ENCODE measurements at places on chromosomes 12 and 14.

DNA sequence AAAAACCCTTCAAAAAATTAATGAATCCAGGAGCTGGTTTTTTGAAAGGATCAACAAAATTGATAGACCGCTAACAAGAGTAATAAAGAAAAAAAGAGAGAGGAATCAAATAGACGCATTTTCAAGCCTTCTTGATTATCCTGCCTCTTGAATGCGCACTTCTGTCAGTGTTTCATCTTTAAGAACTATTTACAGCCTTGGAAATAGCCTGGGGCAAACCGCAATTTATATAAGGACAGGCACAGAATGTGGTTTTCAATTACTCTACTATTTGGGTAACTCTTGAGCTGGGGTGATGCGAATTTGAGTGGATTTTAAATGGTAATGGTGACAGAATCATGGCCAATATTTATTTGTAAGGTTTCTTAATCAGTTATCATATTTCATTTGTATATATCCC, 179.1 kb upstream of the OTX2 start:
- DNase-seq, result no peak

GRCh38 chr14:99574099-99574880, 29.7 kb downstream of the CCDC85C start:
- DNase-seq, result no peak

DNA sequence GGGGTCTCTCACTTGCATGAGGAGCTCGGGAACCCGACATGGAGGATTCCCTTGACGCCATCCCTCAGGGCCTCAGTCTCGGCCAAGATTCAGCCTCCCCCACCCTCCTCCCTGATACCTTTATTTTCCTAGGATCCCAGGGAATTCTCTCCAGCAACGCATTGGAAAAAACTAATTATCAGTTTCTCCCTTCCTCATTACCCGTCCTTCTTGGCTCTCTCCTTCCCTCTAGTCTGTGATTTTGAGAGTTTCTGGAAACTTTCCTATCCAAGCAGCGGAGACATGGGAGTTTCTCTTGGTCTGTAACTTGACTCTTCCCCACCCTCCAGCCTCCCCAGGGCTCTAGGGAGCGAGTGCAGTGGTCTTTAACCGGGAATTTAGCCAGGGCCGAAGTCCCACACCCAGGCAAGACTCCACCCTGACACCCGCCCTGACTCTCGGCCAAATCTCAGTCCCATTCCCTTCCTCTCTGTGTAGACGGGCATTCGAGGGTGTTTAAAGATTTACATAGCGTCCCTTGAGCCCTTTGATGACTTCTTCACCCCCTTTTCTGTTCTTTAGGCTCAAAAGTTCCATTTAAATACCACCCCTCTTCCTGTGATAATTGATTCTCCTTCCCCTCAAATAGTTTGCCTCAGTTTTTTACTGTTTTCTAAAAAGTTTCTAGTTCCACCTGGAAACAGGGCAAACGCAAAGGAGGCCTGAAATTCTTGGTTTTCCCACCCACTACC, 6.7 kb downstream of the HOXC5 start:
- no peak for DNase-seq

- no peak for DNase-seq
These were observed 42.0 kb downstream of the TRAF3 start for GRCh38 chr14:102819176-102819628.

- DNase-seq, result no peak
These were observed 34.6 kb upstream of the PWP1 start for GRCh38 chr12:107650977-107651376.

- DNase-seq, result no peak
These were observed 31.7 kb downstream of the FGD4 start for GRCh38 chr12:32431025-32431424.

DNA sequence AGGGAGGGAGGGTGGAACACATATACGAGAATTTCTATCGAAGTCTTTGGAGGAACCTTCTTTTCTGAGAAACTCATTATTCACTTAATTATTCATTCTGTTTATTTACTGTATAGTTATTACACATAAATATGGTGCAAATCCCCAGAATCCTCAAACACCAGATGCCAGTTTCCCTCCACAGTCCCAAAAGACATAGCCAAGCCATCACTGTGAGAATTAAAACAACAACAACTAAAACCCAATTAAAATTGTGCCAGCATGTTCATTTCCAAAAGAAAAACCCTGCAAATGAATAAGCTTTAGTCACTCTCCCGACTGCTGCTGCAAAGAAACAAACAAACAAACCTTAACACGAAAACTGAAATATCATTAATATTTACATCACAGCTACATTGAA, 173.5 kb downstream of the EFCAB11 start:
- DNase-seq, result no peak

- no peak for DNase-seq
These were observed 1.0 kb upstream of the NAP1L1 start for GRCh38 chr12:76085520-76085868.

DNA sequence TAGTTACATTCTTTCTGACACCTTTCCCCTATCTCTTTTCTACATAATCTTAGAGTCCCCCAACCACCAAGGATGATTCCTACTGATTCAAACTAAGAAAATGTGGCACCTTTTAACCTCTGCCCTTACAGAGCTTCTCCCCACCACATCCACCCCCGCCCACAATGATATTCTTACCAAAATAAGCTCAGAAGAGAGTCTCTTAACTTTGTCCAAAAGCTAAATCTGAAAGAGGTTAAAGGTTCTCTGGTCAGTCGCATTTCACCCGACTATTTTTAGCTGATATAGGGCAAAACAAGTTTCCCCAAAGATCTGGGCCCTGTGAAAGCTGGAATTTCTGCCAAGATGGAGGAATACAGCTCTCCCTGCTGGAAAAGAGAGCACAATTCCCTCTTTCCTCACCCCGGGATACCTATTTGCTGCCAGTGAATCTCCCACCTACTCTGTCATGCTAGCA, 128.6 kb downstream of the ZFP36L1 start:
- no peak for DNase-seq

GRCh38 chr12:50066402-50066801, 9.0 kb downstream of the ASIC1 start:
- no peak for DNase-seq

DNA sequence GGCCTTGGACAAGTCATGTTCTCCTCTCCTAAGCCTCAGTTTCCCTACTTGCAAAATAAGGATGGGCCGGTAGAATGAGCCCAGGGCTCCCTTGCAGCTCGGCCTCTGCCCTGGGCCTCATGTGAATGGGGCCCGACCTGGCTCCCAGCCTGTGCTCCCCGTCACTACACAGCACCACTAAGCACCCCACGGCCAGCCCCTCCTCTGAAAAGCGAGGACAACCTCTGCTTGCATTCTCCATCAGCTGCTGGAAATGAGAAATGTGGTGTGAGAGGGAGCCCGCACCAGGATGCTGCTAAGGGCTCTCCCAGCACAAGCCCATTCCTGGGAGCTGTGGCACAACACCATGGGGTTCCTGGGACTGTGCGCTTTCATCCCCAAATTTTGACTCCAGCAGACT, 10.2 kb downstream of the SLC25A47 start:
- no peak for DNase-seq

GRCh38 chr12:3712209-3712992, 40.5 kb downstream of the CRACR2A start:
- no peak for DNase-seq

DNA sequence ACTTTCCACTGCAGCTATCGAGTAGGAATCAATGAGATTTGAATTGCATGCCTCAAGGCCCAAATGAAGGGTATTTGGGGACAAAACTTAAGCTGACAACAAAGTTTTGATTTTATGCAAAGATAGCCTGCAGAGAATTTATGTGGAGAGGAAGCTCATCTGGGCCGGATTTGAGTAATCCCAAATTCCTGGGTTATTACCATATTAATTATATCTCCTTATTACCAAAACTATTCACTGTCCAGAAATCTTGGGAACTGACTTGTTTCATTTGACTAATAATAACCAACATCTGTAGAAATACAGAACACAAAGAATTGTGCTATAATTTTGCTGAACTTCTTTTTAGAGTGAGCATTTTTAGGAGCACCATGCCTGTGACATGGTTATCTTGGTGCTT, 70.4 kb downstream of the KITLG start:
- DNase-seq, result no peak

DNA sequence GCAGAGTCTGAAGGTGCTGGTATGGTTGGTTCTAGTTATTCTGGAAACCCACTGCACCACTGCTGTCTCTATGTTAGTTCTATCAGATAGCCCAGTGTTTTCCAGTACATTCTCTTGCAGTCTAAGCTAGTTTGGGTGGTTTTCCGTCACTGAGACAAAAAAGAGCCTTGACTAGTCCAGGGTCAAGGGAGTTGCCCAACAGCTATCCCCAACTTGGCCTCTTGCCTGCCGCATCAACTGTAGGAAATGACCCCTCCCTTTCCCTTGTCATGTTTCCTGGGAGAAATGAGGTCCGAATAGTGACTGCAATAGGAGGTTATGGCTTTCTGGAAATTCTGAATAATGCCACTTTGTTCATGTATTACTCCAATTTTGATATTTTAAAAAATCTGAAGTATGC, 160.4 kb downstream of the EFCAB11 start:
- no peak for DNase-seq

- no peak for DNase-seq
These were observed 622.4 kb downstream of the SLC6A15 start for GRCh38 chr12:84290168-84290567.

DNA sequence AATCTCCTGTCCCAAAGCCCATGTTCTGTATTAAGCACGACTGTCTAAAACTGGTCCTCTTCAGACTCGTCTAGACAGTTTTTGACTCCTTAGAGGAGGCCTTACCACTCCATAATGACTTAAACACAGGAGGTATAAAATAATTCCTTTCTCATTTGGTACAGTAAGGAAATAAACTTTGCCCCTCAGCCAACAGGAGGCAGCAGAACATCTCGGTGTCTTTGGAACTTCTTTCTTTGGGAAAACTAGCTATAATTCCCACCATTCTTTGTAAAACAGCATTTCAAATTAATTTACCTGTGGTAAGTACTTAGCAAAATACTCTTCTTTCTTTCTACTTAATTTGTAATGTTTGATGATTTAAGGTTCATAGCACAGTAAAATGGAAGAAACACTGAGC, 292.7 kb upstream of the G2E3 start:
- DNase-seq, result no peak

- DNase-seq, result no peak
These were observed 24.3 kb upstream of the FOXG1 start for GRCh38 chr14:28742171-28742846.

- DNase-seq, result no peak
These were observed 31.1 kb downstream of the SH2B3 start for GRCh38 chr12:111436811-111437210.

DNA sequence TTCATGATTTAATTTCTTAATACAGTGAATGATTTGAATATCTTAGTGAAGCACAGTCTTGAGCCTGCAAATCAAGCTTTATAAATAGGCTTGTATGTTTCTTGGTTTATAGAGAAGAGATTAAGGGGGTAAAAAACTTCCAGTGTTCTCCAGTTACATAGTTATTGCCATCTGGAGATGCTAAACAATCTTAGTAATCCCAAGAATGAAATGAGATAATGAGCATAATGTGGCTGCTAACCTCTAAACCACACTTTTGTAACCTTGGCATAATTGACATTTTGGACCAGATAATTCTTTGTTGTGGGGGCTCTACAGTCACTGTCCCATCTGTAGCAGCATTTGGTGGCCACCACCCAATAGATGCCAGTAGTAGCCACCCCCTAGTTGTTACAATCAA, 316.8 kb downstream of the CCDC91 start:
- DNase-seq, result no peak

DNA sequence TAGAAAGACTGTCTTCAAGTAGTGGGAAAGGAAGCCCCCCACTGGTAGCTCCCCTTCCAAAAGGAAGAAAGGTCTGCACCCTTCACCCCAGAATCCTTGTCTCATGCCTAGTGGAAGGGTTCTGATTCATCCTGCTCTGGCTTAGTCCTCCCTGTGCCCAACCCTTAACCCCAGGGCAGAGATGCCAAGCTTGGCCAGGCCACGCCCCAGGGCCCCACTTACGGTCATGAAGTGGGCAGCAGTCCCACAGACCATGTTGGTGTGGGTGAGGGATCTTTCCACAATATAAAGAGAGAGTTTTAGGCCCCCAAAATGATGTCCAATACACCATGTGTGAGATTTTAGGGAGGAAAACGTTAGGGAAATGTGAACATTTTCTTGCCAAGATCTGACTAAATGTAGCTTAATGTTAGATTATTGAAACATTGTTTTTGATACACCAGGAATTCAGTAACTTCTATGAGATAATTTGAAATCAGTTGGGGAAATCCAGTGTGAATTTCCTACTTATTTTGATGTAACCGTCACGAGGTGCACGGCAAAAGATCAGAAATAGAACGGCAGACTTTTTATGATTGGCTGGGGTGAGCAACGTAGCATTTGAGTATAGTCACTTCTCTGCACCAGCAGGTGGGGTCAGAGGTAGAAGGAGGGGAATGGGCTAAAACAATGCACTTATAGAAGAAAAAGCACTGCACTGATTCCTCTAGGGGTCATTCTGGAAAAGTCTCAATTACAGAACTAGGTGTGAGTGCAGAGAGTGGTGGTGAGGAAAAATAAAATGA, 8.2 kb upstream of the SSPN start:
- DNase-seq, result no peak

DNA sequence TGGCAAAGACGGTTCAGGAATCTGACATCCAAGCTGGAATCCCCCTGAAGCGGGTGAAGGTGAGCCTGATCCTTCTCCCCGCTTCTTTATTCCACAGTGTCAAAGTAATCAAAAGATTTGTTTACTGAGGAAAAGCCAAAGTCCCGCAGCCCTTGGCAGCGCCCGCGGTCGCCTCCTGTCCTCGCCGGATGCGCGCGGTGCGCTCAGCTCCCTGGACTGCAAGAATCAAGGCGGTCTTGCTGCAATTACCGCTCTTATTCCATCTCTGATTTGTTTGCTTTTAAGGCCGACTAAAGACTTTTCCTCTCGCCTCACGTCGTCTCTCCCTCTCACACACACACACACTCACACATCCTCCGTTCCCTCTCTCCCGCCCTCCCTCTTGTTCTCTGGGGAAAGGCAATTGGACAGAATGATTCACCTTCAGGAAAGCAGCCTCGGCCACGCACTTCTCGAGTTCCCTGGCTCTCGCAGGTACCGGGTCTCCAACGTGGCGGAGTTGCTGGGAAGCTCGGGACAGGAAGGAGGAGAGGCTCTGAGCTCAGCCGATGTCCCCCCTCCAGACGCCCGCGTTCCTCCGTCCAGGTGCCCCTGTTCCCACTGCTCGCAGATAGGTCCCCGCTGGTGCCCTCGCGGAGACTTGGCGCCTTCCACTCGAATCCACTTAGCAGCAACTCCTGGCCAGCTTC, 68.6 kb upstream of the USP15 start:
- no peak for DNase-seq

DNA sequence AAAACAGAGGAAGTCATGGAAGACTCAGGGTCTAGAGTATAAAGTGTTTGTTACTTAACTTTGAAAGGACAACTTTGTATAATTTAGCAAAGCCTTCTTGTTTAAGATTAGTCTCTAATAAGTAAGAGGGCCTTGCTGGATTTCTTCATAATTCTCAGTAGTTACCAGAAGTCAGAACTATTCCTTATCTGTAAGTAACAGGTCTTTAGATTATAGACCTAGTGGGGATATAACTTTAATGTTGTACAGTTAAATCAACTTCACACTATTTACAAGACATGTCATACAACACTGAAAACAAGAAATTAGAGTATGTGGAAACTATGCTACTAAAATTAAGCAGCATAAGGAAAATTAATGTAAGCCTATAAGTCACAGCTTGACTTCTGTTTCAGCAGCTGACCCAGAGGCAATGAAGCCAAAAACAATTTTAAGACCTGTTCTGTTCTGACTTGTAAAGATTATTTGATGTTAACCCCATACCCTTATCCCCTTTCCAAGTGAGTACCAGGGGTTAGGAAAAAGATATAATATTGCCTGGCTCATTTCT, 398.3 kb downstream of the RAD51B start:
- DNase-seq, result no peak

Measured in D721Med (cell line).